Right hindlimb (tissue), 1 donor: ENCODE measurements at places on chromosomes 5 and 9.

DNA sequence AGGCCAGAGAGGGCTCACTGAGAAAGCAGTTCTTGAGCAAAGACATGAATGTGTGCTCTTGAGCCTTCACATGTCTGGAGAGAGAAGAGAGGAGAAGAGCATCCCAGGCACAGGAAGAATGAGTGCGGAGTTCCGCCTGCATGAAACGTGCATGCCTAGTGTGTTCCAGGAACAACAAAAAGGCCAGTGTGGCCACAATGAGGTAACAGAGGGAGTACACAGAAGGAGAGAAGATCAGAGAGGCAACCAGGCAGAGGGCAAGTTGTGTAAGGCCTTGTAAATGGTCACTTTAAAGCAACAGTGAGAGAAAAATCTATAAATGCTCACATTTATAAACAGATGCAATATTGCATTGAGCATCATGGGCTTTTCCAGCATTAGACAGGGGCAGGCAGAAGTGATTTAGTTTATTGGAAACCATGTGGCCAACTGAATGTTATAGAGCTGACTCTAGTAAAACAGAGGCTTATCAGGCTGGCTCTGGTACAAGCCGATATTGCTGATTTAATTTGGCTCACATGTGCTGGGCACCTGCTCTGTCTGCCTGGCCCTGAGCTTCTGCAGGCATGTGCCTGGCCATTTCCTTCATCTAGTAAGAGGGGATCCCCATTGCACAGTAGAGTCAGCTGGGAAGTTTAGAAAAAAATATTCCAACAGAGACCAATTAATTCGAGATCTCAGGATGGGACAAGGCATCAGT lies 185.3 kb downstream of the SAXO1 start:
- DNase-seq = no peak

DNA sequence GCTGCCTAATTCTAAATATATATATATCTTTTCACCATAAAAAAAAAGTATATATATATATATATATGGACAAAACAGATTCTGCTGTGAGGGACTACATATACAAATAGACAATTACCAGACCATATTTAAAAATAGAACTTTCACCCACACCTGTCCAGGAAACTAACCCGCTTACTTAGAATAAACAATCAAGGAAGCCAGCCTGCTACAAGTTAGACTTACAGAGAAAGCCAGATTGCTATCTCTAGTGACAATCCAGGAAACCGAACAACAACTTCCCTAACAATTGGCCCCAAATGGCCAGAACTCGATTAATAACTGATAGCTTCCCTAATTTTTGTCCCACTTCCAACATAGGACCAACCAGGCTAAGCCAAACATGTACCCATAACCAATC lies 5.9 kb downstream of the GLDC start:
- DNase-seq = no peak

DNA sequence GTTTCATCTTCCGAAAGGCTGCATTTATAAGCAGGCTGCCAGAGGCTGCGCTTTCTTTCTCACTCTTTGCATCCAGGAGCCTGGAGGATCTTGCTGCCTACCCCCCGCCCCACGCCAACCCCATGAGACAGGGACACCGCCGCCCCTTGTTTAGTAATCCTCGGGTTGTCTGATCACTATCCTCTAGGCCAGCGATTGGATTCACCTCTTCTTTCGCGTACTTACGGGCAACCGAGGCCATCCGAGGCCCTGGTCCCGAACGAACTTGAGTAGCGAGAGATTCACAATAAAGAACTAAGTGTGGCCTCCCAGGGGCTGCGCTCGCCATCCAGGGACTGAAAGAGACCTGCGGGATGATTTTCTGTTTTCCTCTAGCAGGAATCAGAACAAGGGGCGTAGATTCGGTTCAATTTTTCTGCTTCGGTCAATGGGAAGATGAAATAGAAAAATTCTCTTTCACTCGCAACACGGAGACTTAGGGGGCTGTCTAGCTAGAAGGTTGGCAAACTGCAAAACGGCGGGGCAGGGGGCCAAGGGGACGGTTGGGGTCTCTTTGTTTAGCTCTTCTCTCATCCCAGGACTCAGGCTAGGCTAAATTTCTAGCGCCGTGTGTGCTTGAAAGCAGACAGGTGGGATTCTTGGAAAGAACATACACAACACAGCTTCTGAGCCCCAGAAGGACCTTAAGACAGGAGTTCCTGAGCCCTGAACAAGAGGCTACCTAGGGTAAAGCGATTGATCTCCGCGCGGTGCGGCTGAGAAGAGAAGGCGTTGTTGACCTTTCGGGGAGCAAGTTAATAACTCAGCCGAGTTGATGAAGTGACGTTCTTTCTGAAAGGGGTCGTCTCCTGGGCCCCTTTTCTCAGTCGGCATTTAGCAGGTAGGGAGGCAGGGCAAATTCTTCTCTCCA lies 5.8 kb upstream of the ISL1 start:
- no peak for DNase-seq

- peak; percentile 51 for DNase-seq
Observed at GRCh38 chr5:134289509-134290113, 63.7 kb upstream of the PPP2CA start.

GRCh38 chr9:23543419-23543818 lies 282.6 kb downstream of the ELAVL2 start:
- no peak for DNase-seq

- peak; percentile 19 for DNase-seq
Observed at GRCh38 chr5:156934450-156935211, 28.4 kb downstream of the TIMD4 start.

- DNase-seq = no peak
Observed at GRCh38 chr9:96663506-96664120, 8.5 kb upstream of the PRXL2C start.
